Nucleus accumbens (tissue), 56 donors: ENCODE measurements at places on chromosomes 2 and 18.

GRCh38 chr2:168180483-168180882 lies 66.9 kb downstream of the STK39 start:
- DNase-seq: no peak

DNA sequence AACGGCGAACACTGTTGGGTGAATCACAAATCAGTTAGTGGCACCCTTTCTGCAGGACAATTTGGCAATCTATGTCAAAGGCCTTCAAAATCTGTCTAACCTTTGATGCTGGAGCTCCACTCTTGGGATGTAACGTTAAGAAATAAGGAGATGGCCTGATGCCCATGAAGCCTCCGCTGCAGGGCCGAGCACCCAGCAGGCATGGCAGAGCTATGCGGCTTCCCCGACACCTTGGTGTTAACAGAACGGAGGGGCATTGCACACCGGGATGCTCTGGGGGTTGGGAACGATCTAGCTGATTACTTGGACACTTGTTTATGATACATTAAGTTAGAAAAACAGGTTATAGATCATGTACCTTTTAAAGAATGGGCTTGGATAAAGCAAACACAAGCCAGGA lies 265.3 kb downstream of the HDAC4 start:
- no peak for DNase-seq

GRCh38 chr18:56353663-56354260 lies 284.6 kb downstream of the TXNL1 start:
- DNase-seq: no peak

DNA sequence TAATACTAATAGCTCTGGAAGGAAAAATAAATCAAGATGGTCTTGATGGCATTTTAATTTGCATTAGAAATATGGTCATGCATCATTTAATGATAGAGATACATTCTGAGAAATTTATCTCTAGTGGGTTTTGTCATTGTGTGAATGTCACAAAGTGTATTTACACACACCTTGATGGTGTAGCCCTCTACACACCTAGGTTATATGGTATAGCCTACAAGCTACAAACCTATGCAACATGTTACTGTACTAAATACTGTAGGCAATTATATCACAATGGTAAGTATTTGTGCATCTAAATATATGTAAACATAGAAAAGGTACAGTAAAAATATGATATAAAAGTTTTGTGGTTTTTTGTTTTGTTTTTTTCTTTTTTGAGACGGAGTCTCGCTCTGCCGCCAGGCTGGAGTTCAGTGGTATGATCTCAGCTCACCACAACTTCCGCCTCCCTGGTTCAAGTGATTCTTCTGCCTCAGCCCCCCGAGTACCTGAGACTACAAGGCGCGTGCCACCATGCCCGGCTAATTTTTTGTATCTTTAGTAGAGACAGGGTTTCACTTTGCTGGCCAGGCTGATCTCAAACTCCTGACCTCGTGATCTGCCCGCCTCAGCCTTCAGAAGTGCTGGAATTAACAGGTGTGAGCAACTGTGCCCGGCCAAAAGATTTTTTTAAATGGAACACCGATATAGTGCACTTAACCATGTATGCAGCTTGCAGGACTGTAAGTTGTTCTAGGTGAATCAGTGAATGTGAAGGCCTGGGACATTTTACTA lies 83.7 kb upstream of the UBXN4 start:
- no peak for DNase-seq

GRCh38 chr2:119678021-119678656 lies 862 bp upstream of the TMEM177 start:
- no peak for DNase-seq

DNA sequence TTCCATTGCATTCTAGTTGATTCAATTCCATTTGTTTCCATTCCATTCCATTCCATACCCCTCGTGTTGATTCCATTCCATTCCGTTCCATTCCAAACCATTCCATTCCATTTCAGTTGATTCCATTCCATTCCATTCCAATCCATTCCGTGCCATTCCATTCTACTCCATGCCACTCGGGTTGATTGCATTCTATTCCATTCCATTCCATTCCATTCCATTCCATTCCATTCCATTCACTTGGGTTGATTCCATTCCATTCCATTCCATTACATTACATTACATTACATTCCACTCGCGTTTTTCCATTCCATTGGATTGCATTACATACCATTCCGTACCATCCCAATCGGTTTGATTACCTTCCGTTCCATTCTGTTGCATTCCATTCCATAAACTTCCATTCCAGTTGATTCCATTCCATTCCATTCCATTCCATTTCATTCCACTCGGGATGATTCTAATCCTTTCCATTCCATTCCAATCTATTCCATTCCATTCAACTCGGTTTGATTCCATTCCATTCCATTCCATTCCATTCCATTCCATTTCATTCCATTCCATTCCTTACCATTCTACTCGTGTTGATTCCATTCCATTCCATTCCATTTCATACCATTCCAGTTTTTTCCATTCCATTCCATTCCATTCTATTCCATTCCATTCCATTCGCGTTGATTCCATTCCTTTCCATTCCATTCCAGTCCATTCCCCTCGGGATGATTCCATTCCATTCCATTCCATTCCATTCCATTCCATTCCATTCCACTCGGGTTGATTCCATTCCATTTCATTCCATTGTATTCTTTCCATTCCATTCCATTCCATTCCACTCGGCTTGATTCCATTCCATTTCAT lies 1140.4 kb downstream of the RPIA start:
- DNase-seq: no peak

GRCh38 chr2:177118636-177119035 lies 94.0 kb upstream of the HNRNPA3 start:
- DNase-seq: no peak

DNA sequence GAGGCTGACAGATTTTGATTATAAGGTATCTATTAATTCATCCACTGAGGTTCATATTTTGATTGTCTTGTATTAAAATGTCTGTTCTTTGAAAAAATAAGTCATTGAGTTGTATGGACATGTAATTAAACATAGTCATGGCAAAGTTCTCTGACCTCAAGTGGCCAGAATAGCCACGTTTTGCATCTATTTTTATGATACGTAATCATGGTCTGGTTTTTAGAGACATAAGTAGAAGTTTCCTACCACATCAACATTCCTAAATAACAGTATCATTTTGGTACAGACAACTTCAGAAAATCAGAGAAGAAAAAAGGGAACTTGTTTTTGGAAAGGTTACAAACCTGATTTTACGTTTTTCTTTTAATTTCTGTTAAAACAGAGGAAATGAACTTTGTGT lies 47.6 kb downstream of the COL5A2 start:
- no peak for DNase-seq

GRCh38 chr2:183105402-183106134 lies 18.7 kb upstream of the NUP35 start:
- DNase-seq: no peak

DNA sequence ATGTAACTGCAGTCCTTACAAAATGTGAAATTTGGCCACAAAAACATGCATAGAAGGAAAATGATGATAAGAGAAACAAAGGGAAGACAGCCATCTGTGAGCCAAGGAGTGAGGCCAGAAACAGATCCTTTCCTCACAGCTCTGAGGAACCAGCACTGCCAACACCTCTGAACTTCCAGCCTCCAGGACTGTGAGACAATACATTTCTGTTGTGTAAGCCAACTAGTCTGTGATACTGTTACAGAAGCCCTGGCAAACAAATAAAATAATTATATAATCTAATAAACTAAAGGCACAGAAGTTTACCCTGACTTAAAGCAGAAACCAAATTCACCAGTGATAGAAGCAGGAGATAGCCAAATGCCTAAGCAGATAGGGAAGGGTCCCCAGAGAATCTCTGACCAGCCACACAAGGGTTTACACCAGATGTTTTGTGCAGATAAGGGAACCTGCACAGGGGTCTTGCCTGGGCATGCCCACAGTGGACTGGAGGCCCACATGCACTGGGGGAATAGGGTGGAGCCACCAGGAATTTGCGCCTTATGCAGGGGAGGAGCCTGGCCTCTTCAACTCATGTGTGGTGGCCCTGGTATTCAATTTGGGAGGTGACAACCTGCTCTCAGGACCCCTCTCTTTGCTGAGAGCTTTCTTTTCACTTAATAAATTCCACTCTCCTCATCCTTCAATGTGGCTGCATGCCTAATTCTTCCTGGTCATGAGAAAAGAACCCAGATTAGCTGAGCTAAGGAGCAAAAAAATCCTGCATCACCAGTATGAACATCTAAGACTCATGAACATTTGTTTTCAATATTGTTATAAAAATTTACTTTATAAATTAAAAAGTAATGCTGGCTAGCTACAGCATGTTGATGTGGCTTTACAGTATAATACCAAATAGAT lies 3.8 kb upstream of the GCC2 start:
- no peak for DNase-seq

- no peak for DNase-seq
These were observed 5.0 kb upstream of the TMEM178A start for GRCh38 chr2:39660612-39661236.

GRCh38 chr2:53740170-53740569 lies 27.4 kb upstream of the CHAC2 start:
- DNase-seq: no peak

GRCh38 chr18:62460851-62461300 lies 61.9 kb upstream of the ZCCHC2 start:
- no peak for DNase-seq

DNA sequence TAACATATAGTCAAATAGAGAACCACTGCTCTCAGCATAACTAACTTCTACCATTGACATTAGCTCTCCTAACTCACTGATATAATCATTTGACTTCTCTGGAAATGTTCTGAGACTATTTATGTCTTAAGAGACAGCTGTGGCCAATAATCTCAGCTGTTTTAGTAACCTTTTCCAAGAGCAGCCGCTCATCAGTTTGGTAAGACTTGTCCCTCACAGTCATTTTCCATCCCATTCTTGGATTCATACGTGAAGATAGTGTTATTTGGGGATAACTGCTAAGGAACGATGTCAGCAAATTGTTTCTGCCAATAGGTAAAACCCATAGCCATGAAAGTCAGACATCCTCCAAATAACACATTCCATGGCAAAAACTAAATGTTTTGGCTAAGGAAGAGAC lies 127.8 kb downstream of the LNPK start:
- DNase-seq: no peak

DNA sequence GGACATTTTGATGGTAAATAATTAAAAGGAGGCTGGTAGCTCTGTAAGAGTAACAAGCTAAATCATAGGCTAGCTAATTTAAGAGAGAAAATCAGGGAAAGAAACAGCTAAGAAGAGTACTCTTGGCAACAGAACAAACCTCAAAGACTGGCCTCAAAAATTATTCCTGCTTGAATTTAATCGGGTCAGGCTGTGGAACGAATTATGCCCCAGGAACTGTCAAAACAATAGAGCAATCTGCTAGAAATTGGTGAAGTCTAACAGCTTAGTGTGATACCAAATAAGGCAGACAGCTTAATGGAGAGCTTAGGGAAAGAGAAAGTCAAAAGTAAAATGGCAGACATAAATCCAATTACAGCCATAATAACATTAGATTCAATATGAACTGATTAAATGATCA lies 215.7 kb downstream of the MREG start:
- no peak for DNase-seq

- no peak for DNase-seq
These were observed 53.4 kb downstream of the CHN1 start for GRCh38 chr2:174951745-174952144.

DNA sequence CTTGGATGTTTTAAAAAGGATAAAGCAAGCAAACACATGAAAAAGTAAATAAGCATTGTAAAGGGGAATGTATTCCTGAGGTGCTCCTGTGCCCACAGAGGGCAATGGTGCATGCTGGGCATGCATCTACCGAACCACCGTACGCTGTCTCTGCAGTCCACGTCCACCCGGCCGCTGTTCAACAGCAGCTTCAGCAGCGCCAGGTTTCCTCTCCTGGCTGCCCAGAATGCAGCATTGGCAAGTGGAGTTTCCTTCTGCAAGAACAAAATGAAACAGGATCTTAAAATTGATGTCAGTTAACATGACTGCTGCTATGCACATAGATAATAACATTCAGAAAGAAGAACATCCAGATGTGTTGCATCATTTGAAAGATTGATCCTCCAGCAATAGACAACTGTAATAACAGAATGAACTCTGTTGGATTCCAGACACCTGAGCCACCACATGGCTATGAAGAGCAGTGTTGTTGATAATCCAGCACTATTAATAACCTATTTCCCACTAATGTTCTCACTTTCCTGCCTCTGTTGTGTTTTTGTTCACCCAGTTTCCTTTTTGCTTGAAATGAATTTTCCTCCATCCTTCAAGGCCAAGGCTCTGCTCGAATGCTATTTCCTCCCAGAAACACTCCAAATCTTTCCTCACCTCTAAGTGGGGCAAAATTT lies 13.6 kb downstream of the ANKRD29 start:
- no peak for DNase-seq

- no peak for DNase-seq
These were observed 108.7 kb downstream of the FEZ2 start for GRCh38 chr2:36489281-36489680.

DNA sequence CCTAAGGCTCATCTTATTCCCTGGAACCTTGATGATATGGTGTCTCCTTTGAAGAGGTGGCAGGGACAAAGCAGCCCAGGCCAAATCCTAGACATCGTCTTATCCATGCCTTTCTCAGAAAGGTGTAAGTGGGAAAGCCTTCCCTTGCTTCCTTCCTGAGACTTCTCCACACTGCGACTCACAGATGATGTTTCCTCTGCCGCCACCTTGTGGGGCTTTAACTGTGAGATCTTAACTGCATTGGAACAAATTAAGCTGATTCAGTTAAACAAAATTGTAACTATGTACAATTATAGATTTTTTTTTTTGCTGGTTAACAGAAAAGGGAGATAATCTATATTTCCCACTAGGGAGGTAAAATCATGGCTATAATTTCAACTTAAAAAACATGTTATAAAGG lies 10.0 kb upstream of the GCA start:
- no peak for DNase-seq

DNA sequence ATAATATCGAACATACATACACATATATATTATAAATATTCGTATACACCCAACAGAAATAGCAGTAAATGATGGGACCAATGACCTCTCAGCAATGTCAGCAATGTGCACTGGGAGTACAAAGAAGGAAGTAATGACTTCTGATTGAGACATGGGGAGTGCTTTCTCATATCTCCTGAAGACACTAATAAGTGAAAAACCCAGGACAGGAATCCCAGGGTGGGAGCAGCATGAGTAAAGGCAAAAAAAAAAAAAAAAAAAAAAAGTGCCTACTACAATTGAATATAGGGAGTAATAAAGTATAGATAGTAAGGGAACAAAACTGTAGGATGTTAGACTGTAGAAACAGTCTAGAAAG lies 491.3 kb downstream of the IRS1 start:
- DNase-seq: no peak
